ENCODE measurements at places on chromosomes 6 and 20.

- DNase-seq: no peak
These were observed 444.3 kb upstream of the PLCB4 start for GRCh38 chr20:8624616-8625015.

DNA sequence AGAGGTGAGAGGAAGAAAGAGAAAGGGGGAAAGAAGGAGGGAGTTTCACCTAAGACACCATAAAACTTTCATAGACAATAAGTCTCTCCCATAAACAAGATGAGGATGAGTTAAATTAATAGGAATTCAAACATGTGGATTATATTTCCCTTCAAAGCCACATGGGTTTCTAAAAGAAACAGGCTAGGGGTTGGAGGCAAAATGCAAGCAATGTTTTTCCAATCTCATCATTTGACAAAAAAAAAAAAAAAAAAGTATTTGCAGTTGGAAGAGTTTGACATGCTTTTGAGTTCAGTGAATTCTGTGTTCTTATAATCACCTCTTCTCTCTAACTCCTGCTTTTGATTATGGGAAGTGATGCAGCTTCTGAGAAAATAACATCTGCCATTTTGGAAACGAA lies 286.5 kb upstream of the PRND start:
- DNase-seq: no peak

DNA sequence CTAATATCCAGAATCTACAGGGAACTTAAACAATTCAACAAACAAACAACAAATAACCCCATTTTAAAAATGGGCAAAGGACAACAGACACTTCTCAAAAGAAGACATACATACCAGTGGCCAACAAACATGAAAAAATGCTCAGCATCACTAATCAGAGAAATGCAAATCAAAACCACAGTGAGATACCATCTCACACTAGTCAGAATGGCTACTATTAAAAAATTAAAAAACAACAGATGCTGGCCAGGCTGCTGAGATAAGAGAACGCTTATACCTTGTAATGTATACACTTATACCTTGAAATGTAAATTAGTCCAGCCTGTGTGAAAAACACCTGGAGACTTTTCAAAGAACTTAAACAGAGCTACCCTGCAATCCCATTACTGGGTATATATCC lies 166.8 kb downstream of the IBTK start:
- DNase-seq: no peak

DNA sequence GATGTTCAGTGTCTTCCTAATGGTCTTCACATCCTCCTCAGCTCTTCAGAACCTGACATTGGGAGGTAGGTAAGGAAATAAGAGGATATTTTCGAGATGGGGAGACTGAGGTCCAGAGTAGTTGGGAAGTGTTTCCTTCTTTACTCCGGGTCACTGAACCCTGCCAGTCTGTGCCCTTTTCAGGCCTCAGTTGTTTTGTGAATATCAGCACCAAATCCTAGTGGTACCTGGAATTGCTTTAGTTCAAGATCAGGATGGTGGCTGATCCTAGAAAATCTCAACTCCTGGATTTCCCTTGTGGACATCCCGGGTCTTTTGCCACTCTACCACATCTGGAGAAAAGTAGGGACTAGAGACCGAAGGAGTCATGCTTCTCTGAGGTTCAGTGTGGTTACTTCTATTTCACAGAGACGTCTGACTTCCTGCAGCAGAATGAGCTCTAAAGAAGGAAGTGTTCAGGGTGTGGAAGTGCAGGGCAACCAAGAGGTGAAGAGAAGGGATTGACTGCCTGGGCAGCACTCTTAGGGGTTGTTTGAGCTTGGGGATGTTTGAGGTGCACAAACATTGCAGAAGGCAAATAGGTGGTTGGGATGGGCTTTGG lies 995 bp downstream of the STK4 start:
- no peak for DNase-seq

- peak; percentile 20 for DNase-seq
These were observed 38.0 kb downstream of the SLC9A8 start for GRCh38 chr20:49850463-49851230.

GRCh38 chr6:77561768-77562314 lies 91.0 kb upstream of the MEI4 start:
- no peak for DNase-seq

- DNase-seq: no peak
These were observed 137.3 kb upstream of the GPR6 start for GRCh38 chr6:109840796-109841195.

- no peak for DNase-seq
These were observed 231.2 kb downstream of the ANKRD60 start for GRCh38 chr20:57996936-57997890.

- no peak for DNase-seq
These were observed 327.5 kb downstream of the SYNE1 start for GRCh38 chr6:152309648-152310047.

GRCh38 chr6:63734923-63735322 lies 99.3 kb downstream of the PHF3 start:
- DNase-seq: no peak

DNA sequence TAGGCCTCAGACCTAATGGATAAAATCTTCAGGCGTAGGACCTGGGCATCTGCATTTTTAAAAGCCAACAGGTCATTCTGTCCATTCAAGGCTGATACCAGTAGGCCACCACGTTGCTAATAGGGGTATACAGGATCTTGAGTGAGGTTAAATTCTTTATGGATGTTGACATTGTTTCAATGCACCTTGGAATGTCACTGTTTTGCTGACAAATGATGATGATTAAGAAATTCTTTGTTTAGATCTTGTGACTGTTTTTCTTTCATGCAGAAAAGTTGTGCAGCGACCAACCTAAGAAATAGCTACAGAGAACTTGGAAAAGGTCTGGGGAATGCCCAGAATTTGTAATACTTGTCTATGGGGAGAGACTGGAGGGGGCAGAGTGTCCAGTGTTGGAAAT lies 101.1 kb upstream of the CLDN20 start:
- no peak for DNase-seq

- no peak for DNase-seq
These were observed 46.3 kb downstream of the CDYL start for GRCh38 chr6:4822476-4822875.

DNA sequence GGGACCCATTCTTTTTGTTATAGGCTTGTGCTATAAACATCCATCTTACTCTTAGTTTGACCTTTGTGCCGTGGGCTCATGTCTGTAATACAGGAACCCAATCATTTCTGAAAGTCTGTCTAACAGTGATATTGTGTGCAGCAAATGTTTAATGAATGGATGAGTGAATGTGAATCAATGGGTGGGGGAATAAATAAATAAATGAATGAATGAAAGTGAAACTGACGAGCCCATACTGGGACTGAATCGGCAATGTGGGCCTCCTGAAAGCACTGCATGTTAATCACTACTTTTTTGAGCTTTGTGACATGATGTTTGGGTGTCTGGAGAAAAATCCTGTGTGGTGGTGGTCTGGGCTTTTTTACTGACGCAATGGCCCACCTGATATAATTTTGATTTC lies 175.0 kb downstream of the GMPR start:
- DNase-seq: no peak

- peak; percentile 29 for DNase-seq
These were observed 172.2 kb downstream of the AIG1 start for GRCh38 chr6:143232849-143233248.

DNA sequence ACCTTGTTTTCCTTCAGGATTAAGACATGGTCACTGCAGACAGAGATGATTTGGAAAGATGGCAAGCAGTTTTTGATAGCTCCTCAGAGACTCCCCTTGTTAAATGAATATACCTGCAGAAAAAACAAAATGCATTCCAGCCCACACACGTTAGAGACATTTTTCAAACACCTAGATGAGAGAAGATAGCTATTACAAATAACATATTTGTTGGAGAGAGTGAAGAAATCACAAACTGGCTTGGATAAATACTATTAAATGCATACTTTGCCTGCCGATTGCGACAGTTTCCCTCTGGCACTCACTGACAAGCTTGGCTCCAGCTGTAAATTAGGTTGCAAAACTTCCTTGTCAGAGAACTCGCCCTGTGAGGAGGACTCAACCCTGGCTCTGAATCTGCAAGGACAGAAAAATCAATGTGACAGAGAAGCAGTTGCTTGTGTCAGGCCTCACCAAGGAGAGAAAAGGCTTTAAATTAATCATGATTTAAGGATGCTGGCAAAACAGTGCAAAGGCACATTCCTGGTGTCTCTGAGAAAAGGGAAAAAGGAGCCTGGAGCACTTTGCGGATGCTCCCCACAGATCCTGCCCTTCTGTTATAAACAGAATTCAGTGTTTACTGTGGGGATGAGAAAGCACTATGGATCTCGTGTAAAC lies 423.7 kb upstream of the MARCKS start:
- peak; percentile 97 for DNase-seq

- DNase-seq: peak; percentile 23
These were observed 72.3 kb downstream of the ECT2L start for GRCh38 chr6:138868181-138868580.

- peak; percentile 4 for DNase-seq
These were observed 31.0 kb downstream of the IRF4 start for GRCh38 chr6:422433-423054.

GRCh38 chr6:37600312-37600916 lies 97.3 kb downstream of the MDGA1 start:
- no peak for DNase-seq

DNA sequence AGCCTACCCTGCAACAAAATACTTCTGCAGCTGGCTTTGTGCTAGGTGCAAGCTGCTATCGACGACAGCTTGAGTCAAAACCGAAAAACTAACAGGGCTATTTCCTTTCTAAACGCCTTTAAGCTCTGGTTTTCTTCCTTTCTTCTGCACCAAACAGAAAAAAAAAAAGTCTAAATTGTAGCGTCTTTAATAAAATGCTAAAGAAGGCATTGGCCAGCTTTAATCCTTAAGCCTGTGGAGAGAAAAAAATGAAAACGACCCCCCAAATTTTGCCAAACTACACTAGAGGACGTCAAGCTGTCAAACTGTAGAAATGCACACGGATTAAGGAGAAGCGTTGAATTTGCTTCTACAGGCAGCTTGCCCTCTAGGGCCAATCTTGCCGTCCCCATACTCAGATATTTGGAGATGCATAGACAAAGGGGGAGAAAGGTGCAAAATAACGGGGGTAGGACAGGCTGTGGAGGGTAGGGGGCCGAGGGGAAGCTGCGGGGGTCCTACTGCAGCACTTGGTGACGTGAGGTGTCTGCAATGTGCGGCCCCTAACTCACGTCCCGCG lies 1.4 kb upstream of the NRN1 start:
- DNase-seq: no peak

DNA sequence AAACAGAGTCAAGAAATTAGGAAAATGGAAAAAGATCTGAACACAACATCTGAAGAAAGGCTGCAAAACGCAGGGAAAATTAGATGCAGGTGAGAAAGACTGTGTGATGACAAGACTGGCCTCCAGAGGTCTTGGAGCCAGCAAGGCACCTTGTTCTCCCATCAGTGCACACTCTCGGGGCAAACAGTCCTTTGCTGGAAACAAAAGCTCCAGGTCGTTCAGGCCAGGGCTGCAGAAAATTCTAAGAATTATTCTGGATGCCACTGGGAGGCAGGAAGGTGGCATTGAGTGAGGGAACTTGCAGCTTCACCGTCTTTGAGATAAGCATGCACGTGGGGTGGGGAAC lies 219.9 kb upstream of the SSTR4 start:
- no peak for DNase-seq

DNA sequence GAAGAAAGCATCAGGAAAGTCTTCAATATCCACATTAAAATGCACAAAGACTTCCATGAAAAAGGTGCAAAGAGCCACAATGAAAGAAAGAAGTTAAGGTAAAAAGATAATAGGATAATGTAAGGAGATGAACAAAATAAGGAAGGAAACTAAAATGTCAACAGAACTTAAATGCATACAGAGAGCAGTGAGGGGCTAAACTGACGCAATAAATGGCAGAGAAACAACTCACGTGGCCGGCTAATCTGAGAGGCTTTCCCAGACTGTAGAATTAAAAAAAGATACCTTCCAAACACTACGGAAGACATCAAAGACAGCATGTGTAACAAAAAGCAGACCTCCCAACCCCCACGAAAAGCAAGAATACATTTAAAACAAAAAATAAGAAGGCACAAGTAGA lies 73.7 kb downstream of the GMDS start:
- DNase-seq: peak; percentile 31

- peak; percentile 85 for DNase-seq
These were observed 213.9 kb downstream of the UNC5CL start for GRCh38 chr6:40825102-40825501.

GRCh38 chr20:58225452-58226200 lies 2.8 kb downstream of the ANKRD60 start:
- DNase-seq: no peak

DNA sequence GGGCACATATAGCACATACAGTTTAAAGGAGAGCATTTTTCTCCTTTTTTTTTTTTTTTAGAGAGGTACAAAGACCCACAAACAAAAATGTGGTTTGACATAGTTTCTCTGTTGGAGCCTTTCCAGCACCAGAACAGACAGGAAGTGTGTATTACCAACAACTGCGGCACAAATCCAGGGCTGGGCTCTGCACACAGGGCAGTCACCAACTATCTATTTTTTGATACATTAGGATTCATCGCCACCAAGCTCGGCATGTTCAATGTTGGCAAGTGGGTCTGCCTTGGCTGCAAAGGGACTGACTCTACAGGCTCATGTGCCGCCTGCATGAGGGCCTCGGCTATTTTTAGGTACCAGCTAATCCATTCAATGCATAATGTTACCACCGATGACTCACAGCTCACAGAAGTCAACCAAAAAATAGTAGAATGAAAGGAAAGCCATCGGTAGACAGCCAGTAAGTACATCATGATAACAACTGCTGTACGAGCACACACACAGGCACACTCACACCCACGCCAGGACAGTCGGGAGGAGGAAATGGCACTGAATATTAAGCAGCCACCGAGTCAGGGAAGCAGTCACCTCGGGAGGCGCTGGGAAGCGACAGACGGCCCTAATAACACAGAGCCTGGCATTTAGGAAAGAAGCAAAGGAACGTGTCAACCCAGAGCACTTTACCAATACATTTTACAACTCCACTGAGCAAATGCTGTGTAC lies 81.6 kb downstream of the GMPR start:
- peak; percentile 81 for DNase-seq

DNA sequence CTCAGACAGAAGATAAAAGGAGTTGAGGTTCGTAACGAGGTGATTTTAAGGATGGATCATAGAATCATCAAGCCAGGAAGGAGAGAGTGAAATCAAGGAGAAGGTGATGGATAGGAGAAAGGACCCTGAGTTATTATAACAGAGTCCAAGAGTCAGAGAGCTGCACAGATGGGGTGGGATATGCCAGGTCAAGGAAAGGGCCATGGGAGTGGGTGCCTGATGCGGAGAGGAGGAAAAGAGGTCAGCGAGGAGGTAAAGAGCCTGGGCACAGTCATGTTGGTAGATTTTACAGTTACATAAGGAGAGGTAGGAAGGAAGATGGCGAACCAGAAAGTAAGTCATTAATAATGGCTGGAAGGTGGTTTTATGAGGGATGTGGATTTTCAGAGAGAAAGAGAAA lies 114.9 kb downstream of the LAMA2 start:
- no peak for DNase-seq

- peak; percentile 28 for DNase-seq
These were observed 1.3 kb downstream of the PLCG1 start for GRCh38 chr20:41138475-41139226.

DNA sequence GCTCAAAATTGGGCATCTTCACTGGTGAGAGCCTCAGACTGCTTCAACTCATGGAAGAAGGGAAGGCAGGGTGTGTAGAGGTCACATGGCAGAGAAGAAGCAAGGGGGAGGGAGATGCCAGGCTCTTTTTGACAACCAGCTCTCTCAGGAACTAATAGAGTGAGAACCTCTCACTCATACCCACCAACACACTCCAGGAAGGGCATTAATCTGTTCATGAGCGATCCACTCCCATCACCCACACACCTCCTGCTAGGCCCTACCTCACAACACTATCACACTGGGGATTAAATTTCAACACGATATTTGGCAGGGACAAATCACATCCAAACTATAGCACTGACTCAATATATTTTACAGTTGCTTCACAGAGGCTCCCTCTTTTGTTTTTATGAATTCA lies 2.0 kb downstream of the MSH5 start:
- DNase-seq: no peak
